Epithelial cell of proximal tubule (primary cell): ENCODE measurements at places on chromosomes 3 and 15.

DNA sequence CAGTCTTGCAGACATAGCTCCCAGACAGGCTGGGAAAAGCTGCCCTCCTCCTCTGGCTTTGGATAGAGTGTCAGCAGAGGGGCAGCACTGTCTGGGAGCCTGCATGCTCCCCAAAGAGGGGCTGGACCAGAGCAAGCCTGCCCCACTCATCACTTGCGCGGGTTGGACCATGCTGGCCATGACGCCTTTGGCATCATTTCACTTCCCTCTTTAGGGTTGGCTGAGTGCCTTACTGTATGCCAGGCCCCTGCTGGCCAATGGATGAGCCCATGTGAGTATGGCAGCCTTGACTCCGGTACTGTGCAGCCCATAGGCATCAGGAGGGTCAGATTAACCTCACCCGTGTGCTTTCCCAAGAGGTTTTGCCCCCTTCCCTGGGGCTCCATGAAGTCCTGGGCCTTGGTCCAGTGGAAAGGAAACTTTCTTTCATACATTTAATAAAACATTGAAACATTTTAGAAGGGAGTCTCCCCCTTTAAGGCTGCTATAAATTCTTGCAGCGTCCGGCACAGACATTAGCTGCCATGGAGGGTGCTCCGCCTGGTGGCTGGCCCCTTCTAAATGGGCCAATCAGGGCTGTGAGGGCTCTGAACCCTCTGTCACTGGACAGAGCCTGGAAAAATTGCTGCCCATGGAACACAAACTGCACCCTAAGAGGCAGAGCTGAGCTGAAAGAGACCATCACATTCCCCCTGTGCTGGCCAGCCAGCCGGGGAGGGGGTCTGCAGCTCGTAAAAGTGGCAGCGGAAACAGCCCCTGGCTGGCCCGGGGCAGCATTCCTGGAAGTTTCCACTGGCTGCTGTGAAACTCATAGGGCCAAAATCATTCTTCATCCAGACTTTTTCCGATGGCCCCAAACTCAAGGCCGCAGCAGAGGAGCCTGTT lies 20.8 kb upstream of the DUSP7 start:
- no peak for DNase-seq

DNA sequence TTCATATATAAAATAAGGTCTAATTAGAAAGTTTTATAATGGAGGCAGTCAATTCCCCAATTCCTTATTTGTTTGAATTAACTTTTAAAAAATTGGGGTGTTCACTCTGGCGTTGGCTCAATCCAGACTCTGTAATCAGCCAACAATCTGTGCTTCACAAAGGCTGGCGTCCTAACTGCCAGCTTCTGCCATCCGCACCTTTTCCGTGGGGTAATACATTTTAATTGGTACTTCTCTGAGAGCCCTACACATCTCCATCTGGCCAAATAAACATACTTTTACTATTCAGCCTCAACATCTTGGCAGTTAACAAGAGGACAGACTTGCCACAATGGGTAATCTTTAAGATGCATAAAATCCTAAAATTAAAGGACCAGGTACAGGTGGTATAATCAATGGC lies 125.2 kb upstream of the CCNL1 start:
- no peak for DNase-seq

GRCh38 chr15:61025781-61026180 lies 203.3 kb downstream of the RORA start:
- no peak for DNase-seq

- DNase-seq, result no peak
Observed at GRCh38 chr15:68196445-68197169, 8.5 kb downstream of the CALML4 start.

DNA sequence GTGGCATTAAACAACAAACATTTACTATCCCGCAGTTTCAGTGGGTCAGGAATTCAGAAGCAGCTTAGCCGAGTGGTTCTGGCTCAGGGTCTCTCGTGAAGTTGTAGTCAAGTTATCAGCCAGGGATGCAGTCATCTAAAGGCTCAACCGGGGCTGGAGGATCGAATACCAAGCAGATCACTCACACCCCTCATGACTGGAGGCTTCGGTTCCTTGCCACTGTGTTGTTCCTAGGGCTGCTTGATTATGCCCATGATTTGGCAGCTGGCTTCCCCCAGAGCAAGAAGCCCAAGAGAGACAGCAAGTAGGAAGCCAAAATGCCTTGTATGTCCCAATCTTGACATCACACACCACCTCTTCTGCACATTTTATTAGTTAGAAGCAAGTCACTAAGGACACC lies 33.9 kb upstream of the CDCP1 start:
- DNase-seq, result peak; percentile 59

- no peak for DNase-seq
Observed at GRCh38 chr3:107833722-107834416, 257.0 kb downstream of the CD47 start.

DNA sequence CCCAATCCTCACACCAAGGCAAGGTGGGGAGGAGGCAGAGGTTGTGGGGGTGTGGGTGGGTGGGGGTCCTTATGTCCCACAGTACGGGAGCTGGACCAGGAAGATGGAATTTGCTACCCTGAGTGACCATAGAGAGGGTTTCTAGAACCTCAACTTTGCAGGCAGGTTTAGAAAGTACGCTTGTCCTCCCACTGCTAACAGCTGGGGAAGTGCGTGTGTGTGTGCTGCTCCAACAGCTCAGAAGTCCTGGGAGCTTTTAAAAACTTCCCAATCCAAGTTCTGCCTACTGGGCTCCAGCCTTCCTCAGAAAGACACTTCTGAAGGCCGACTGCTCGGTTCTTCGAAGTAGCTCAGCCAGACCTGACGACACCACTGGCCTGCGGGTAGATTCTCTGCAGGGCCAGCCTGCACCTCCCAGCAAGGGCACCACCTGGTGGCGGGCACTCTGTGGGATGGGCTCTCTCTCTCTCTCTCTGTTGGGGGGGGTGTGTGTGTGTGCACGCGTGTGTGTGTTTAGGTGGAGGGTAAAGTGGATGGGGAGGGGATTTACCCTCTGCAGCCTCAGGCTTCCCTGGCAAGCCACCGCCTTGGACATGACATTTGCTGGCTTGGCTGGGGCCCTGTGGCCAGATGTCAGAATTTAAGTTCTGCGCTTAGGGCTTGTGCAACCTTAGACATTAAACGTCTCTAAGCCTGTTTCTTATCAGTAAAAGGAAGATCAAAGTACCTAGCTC lies 15.6 kb downstream of the TMEM158 start:
- no peak for DNase-seq

DNA sequence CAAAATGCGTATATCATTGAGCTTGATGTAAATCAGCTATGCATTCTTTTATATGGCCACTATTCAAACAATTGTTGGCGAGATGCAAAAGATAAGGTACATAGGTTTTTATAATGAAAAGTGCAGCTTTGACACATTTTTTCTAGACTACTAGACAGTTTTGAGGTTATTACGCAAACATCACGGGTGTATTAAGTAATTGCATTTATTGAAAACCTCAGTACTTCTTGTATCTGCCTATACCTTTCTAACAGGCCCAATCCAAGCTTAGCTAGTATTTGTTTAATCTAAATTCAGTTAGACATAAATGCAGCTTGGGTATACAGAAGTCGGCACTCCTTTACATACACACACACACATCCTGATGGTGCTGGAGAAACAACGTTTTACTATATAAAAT lies 2.7 kb downstream of the SPESP1 start:
- DNase-seq, result no peak

DNA sequence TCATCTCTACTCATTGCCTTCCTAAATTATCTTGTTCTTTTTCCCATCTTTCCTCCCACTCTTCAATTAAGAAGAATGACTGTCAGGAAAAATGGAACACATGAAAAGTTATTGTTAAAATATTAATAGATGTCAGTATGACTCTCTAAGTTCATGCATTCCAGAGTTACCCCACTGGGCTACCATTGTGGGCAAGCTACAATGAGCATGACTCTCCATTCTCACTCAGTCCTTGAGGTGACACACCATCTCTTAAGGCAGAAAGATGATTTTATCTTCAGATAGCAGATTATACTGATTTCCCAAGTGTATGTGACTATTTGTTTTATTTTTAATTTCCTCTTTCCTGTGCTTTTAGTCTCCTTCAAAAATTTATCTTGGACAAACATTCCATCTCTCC lies 144.3 kb downstream of the ALCAM start:
- DNase-seq, result no peak

GRCh38 chr3:150216866-150217600 lies 191.1 kb upstream of the TSC22D2 start:
- no peak for DNase-seq

- DNase-seq, result peak; percentile 16
Observed at GRCh38 chr3:70726961-70727360, 414.5 kb upstream of the MDFIC2 start.

DNA sequence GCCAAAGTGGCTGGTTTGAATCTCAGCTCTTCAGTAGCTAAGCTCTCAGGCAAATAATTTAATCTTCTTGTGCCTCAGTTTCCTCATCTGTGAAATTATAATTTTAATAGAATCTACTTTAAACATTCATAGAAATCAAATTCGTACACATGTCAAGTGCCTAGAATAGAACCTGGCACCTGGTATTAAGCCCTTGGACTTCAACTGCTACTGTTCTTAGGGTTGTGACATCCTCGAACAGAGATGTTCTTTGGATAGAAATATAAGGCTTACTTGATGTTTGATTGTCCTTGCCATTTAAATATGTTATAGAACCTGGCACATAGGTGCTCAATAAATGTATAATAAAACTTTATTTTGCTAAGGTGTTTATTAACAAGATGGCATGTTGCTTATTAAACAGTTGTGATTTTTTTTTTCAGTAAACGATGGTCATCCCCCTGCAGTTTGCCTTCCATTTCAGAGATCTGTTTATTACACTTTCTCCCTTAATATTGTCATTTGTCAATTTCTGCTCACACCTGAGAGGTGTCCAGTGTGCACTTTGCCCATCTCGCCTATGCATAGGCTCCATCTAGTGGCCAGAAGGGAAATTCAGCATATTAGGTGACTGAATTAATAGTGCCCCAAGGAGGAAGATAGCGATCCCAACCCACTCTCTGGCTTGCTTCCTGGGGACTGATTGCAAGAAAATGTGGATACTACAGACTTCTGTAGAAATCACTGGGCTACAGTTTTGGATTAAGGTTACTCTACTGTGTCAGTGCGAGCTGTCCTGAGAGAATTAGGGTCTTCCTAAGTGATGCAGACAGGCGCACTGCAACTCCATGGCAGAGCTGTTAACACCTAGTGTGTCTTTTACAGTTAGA lies 10.7 kb downstream of the IGF1R start:
- no peak for DNase-seq

- DNase-seq, result no peak
Observed at GRCh38 chr3:14231145-14231990, 52.8 kb downstream of the LSM3 start.

DNA sequence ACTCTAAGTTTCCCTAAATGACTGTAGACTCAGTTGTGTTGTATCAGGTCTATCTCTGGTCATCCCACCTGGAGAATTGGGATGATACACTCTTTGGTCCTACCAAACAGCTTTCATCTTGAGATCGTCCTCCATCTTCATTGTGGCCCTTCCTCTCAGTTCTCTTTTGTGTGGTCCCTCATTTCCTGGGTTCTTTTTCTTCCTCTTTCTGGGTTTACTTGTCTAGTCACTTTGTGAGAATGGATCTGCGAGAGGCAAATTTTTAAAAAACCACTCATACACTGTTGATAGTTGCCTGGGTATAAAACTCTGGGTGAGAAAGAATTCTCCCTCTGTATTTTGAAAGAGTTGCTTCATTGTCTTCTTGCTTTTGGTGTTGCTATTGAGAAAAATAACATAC lies 6.0 kb upstream of the AMOTL2 start:
- DNase-seq, result no peak

DNA sequence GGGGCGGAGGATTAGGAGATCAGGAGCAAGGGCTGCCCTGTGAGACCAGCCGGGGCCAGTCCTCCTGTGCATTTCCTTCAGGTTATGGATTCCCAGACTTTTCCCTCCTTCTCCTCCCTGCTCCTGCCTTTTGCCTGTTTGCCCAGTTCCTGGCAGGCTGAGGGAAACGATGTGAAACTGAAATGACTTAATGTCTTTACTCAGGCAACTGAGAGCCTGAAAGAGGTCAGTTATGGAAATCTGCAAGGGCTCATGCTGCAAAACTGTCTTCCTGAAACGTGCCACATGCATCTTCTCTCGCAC lies 57.2 kb downstream of the MESD start:
- no peak for DNase-seq

- DNase-seq, result peak; percentile 94
Observed at GRCh38 chr3:46110701-46111493, 83.6 kb upstream of the XCR1 start.

GRCh38 chr15:55327387-55327786 lies 8.4 kb downstream of the PIGB start:
- no peak for DNase-seq

DNA sequence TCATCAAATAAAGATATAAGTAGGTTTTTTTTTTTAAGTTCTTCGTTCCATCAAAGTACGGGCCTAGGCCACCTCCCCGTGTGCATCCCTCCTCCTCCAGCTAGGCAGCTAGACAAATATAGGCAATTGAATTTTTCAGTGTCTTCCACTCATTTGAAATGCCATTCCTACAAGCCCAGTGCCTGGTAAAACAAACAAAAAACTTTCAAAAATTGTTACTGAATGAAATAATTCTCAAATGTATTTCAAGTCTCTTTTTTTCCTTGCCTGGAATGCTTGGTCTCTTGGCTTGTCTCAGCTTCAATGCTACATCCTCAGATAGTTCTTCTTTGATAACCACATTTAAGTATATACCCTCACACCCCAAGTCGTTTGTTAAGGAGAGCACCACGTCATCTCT lies 3.8 kb downstream of the EIF2AK4 start:
- DNase-seq, result no peak

DNA sequence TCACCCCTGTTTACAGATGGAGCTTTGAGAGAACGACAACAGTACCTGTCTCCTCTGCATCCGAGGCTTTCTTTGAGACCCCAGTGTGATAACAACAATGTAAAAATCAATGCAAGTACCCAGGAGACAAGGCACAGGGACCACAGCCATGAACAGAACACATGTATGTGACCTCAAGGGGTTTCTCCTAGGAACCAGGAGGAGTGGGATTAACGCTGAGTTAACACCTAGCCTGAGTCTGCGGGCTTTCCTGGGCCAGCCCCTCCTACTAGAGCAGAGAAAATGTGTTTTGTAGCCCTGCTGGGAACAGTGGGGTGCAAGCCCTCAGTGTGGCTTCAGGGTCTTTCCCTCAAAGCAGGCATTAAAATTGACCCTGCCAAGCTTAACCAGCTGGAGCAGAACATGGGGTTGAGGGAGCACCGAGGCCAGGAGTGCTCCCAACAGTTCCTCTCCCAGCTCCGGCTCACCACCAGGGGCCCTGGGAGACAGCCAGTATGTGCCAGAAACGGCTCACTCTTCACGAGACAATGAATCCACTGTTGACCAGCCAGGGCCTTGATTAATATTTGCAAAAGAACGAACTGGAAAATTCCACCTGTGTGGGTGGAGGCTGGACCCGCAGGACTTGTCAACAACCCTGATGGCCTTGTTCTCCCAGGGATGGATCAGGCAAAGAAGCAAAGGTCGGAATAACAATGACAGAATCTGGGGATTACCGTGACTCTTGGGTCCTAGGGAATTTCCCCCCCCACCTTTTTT lies 3.6 kb downstream of the CHDH start:
- peak; percentile 88 for DNase-seq

DNA sequence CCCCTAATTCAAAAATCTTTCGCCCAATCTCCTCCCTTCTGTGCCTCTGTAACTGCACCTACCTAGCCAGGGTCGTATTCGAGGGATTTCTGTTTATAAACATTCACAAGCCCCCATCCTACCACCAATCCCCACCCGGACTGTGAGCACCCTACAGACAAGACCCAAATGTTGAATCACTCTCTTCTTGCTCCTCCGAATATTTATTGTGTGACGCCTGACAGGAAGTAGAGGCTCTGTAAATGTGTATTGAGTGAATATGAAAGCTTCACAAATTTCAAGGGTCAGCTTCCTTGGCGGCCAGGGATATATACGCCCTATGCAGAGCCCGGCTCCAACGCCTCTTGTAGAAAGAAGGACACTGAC lies 1.6 kb downstream of the BDH1 start:
- DNase-seq, result no peak
